ENCODE measurements at places on chromosomes 1 and 21. TPM values are rescaled to one million over a fixed set of nuclear protein-coding genes. Genes with fewer than 3 reads are reported as not detected.

The PPFIA4 gene
- total RNA-seq: 0.33 TPM

The KRTAP13-2 gene
- total RNA-seq: not detected

The CFHR4 gene
- not detected for total RNA-seq

The CCT3 gene
- 400 TPM for total RNA-seq

The LEMD1 gene
- not detected for total RNA-seq

The FAM163A gene
- not detected for total RNA-seq

The SMPDL3B gene
- 1.1 TPM for total RNA-seq

The AMY2A gene
- total RNA-seq: not detected

The RYR2 gene
- total RNA-seq: 0.02 TPM

The NENF gene
- total RNA-seq: 76.4 TPM

The SCAF4 gene
- 18.1 TPM for total RNA-seq
